Left ventricle myocardium superior (tissue), 1 donor: ENCODE measurements at places on chromosomes 11 and 22. TPM values are rescaled to one million over a fixed set of nuclear protein-coding genes. Genes with fewer than 3 reads are reported as not detected.
A peak's percentile ranks its signal among the peaks of the same experiment; 100 is the strongest.

OR8G1 gene
- not detected for total RNA-seq

APOA5 gene
- not detected for total RNA-seq

DNA sequence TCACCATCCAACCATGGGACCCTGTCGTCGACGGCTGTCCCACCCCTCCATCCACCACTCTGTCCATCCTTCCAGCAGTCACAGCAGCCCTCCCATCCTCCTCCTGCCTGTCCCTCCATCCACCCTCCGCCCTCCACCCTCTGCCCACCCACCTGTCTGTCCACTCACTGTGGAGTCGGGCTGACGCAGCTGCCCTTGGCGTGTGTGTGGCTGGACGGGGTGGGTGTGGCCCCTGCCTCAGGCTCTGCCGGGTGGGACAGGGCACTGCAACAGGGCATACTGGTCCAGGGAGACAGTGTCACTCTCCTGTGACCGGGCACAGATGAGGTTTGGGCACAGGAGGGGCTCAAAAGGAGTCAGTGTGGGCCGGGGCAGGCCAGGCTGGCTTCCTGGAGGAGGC lies 1.9 kb downstream of the PKP3 start:
- DNase-seq = peak; percentile 16

OR52I2 gene
- not detected for total RNA-seq

GRCh38 chr11:101269990-101270660 lies 140.5 kb upstream of the PGR start:
- no peak for DNase-seq

DNA sequence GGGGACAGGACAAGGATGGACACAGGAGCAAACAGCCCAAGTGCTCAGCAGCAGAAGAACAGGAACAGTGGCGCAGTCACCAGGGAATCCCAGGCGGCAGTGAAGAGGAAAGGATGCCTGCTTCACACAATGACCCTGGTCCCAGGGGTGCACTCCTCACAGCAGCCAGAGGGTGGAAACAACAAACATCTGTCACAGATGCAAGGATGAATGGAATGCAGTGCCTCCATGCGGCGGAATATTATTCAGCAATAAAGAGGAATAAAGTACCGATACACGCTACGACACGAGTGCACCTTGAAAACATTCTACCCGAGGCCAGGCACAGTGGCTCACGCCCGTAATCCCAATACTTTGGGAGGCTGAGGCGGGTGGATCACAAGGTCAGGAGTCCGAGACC lies 12.7 kb downstream of the CSNK1E start:
- peak; percentile 66 for DNase-seq
